CD4-positive, alpha-beta T cell treated with Interleukin-2 at 100 ng/mL for 4 hours (primary cell): ENCODE measurements at places on chromosomes 3 and 15.

- DNase-seq = no peak
Observed at GRCh38 chr3:113966172-113966571, 18.4 kb downstream of the ZDHHC23 start.

- DNase-seq = no peak
Observed at GRCh38 chr3:32102289-32102688, 4.1 kb upstream of the GPD1L start.

DNA sequence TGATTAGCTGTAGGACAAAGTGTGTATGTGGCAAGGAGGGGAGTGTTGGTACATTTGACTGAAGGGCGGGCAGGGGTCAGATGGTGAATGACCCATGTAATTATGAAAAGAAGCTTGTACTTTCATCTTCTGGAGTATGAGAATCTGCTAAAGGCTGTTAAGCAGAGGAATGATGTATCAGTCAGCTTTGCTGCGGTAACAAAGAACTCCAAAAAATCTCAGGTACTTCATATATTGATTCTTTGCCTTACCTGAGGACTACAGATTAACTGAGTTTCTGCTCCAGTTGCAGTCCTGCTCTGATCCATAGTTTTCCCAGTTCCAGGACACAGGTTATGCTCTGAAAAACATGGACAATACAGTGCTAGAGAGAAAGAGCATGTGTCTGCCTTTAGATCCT, 115.1 kb downstream of the NEK11 start:
- no peak for DNase-seq

DNA sequence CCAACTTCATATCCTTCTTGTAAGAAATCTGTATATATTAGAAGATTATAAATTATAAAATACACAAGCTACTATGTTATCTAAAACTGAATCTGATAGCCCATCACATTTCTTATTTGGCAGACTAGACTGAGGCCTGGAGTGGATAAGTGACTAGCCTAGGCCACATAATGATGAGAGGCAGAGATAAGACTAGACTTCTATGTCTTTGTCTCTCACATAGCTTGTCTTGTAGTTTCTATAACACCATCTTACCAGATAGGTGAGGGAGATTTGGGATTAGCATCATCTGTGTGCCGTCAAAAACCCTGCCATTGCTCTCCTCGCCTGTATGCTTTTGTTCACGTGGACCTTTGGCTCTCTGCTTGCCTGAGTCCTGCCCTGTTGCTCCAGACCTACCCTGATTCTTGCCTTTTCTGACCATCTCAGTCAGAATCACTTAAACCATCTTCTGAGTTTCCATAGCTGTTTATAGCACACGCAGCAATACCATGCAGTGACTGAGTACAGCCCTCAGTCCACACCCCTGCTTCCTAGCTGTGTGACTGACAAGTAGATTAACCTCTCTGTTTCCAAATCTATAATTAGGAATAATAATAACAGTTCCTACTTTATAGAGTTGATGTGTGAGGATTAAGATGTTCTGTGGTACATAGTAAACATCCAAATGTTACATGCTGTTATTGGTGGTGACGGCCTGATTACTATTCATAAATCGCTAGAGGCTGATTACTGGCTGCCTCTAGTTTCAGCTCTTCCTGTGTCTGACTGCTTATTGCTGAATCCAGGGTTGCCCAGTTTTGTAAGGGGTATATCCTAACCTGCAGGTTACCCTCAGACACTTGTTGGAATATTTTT, 49.7 kb downstream of the PDE8A start:
- no peak for DNase-seq

- DNase-seq = no peak
Observed at GRCh38 chr3:126149256-126149902, 31.0 kb downstream of the ALDH1L1 start.

DNA sequence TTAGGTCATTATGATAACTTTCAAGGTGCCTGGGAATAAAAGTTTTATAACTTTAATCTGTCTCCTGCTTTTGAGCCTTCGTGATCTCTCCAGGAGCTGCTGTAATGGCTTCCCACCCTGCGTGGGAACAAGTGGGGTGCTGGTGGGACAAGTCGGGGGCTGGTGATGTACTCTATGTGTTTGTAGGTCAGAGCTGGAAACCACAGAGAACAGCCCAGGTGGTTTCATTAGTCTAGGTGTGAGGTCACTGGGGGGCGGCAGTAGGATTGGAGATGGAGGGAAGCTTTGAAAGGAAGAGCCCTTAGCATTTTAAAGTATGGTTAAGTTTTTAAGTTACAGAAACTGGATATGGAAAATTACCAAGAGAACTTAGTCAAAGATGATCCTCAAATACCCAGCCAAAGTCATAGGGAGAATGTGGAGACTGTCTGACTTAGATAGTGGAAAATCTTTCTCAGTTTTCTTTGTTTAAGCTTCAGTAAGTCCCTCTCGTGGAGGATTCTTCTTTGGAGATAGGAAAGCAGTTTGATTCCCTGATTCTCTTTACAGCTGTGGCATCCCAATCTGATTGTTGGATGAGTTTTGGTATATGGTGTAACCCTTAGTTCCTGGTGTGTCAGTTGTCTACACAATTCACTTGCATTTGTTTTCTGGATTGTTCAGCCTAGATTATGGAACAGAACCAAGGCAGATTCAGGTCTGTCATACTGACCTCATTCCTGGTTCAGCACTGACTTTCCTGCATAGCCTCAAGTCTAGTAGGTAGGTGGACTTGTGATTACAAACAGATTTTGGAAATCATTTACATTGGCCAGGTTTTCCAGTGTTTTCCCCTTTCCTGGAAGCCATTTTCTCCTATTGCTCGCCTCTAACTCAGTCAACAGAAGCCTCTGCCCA, 115.6 kb downstream of the FNDC3B start:
- no peak for DNase-seq

- DNase-seq = no peak
Observed at GRCh38 chr3:46282041-46282440, 39.8 kb downstream of the CCR3 start.

- no peak for DNase-seq
Observed at GRCh38 chr15:34292621-34293020, 45.0 kb downstream of the SLC12A6 start.

DNA sequence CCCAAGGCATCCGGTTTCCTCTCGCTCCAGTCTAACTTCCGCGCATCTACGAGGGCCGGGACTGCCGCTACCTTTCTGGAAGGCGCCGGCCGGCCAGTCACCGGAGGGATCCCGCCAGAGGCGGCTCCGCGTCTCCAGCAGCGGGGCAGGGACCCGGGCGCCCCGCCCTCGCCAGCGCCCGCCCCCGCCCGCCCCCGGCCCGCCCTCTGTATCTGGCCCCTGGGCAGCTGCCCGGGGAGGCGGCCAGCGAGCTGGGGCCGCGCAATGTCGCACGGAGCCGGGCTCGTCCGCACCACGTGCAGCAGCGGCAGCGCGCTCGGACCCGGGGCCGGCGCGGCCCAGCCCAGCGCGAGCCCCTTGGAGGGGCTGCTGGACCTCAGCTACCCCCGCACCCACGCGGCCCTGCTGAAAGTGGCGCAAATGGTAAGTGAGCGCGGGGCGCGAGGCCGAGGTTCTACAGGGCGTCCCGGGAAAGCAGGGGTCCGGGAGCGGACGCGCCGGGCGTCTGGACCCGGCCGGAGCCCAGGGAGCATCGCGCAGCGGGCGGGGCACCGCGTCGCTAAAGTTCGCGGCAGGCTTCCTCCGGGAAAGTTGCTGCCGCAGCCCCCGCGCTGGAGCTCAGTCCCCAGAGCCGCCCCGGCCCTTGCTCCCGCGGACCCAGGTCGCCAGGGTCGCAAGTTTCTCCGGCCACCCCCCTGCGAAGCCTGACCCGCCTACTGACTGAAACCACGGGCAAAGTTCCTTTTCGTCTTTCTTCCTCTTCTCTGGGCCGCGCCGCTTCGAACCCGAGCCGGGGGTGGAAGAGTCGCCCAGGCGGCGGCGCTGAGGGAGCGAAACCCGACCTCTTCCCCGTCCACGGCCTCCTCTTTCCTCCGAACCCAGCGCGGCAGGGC, at the start of gene CMTM7:
Gene CMTM7 (plus strand): TSS at position 211 of the 893 bp plus-strand sequence. CDS start 54 bp downstream, at position 265.
- peak; percentile 59 for DNase-seq

DNA sequence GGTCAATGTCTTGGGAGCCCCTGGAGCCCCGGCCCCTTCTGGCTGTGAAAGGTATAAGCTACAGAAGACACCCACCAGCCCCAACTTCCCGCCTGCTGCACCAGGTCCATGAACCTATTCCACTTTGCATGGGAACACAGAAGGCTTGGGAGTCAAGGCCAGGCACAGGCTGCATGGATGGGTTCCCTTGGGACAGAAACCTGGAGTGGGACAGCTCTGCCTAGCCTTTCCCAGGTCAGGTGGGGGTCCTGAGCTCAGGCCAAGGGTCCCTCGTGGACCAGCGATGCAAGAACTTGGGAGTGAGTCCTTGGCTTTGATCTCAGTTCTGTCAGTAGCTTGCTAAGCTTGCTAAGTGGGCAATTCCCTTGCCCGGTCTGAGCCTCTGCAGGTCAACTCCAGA, 25.0 kb downstream of the TKT start:
- DNase-seq = no peak

GRCh38 chr3:189999718-190000117, 121.0 kb downstream of the P3H2 start:
- DNase-seq = no peak

GRCh38 chr3:28150465-28151206, 90.8 kb upstream of the CMC1 start:
- DNase-seq = no peak

DNA sequence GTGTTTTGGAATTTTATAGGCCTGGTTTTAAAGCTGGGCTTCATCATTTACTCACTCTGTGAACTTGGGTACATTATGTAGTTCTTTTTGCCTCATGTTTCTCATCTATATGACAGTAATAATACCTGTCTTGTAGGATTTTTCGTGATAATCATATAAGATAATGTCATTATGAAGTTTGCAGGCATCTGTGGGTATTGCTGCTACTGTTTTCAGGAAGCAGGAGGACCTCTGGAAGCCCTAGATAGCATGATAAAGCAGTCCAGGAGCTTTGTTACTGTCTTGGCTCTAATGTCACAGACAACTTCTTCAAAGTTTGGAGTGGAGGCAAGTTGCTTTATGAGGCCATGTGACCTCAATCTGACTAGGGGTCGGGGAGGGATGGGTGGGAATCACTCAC, 145.0 kb upstream of the MEIS2 start:
- DNase-seq = no peak
